ENCODE measurements at places on chromosomes 3 and 15.

DNA sequence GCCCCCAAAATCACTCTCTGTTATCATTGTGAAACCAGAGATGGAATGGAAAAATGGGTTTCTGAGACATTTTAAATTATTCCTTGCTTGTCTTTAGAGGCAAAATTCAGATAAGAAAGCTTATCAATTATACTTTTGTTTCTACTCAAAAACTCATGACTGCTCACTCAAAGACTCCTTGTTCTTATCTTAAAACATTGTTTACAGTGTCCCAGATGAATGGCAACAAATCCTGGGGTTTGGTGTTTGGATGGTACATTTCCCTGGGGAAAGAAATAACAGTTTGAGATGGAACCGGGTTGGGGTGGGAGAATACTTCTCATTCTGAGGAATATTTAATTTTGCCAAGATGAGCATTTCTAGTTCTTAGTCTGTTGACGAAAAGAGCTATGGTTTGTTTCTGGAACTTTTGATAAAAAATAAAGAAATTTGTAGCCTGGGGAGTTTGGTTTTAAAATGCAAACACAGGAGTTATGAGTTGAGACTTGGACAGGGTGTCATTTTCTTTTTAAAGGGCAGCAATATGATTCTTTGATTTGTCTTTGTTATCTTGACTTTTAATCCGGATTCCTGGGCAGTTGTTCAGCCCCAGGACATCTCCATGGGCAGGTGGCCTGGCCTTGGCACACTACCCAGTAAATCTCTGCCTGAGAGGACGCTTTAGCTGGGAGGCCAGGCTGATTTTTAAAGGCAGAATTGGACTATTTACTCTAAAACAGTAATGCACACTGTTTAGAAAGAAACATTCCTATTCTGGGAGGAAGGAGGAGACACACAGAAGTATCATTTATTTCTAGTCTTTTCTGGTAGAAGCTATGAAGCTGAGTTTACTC, 32.4 kb downstream of the BTD start:
- H3K4me1 ChIP-seq, result peaks cover 18% of the 10 kb centered on the region
- no peaks in the 10 kb centered on the region for H3K27me3 ChIP-seq
- no peak overlapping the region for H3K4me3 ChIP-seq
- no peak for DNase-seq
- H3K36me3 ChIP-seq, result no peaks in the 10 kb centered on the region
- no peak overlapping the region for H3K27ac ChIP-seq

DNA sequence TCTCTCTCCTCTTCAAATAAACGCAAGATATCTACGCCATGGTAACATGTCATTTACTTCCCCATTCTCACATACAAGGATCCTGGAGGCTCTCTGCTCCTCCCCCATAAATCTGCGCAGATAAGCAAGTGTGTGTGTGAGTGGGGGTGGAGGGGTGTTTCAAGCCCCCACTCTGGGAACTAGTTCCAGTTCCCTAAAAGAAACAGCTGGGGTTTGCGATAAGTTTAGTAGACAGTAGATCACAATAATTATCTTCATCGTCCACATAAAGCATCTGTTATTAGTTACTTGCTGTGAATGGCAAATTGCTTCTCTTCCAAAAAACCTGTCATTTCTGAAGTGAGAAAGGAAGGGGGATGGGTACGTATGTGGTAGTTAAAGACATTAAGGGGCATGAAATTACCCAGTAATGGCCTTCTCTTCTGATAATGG, 79.8 kb downstream of the RBPMS2 start:
- no peak overlapping the region for H3K27ac ChIP-seq
- no peak for DNase-seq
- H3K36me3 ChIP-seq, result no peaks in the 10 kb centered on the region

DNA sequence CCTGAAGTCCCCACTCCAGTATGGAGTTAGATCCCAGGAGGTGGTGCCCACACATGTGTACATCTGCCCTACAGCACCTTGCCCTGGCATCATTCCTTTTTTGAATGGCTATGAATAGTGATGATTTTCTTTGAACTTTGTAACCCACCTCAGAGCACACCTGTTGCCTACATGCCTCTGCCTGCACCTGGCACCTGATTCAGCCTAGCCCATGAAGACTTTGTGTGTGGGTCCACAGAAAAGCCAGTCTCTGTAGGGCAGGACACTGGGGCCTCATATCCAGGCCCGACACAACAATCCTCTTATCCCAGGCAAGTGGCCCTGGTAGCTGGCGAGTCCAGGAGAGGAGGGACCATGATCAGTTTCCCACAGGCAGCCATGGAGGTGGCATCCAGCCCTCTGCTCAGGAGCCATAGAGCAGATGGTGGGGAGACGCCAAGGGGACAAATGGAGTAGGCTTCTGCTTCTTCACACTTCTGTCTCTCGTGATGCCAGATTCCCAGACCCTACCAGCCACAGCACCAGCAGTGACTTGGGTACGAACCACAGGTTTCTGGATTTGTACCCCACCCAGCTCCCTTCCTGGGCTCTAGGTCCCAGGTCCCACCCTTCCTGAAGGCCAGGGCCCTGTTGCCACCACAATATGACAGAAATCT, 230.7 kb downstream of the UACA start:
- H3K36me3 ChIP-seq, result no peaks in the 10 kb centered on the region
- H3K27me3 ChIP-seq, result no peaks in the 10 kb centered on the region
- no peak overlapping the region for H3K27ac ChIP-seq
- H3K4me3 ChIP-seq, result no peak overlapping the region

- H3K4me3 ChIP-seq, result peak overlapping the region; percentile 3
- H3K4me1 ChIP-seq, result peaks cover 72% of the 10 kb centered on the region
- peak overlapping the region; percentile 83 for H3K27ac ChIP-seq
- H3K36me3 ChIP-seq, result no peaks in the 10 kb centered on the region
- DNase-seq, result no peak
These were observed 10.0 kb upstream of the MBNL1 start for GRCh38 chr3:152258448-152259393.

GRCh38 chr3:147507638-147508286, 98.6 kb downstream of the ZIC1 start:
- no peaks in the 10 kb centered on the region for H3K4me1 ChIP-seq
- no peaks in the 10 kb centered on the region for H3K36me3 ChIP-seq

DNA sequence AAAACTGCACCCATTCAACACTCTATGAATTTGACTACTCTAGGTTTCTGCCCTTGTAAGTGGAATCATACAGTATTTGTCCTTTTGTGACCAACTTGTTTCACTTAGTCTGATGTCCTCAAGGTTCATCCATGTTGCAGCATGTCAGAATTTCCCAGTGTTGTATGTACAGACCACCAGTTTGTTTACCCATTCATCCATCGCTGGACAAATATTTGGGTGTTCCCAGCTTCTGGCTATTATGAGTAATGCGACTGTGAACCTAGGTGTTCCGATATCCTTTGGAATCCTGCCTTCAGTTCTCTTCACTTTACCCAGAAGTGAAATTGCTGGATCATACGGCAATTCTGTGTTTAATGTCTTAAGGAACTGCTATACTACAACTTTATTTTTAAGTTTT, 12.6 kb downstream of the RPL32 start:
- no peaks in the 10 kb centered on the region for H3K27me3 ChIP-seq
- H3K27ac ChIP-seq, result no peak overlapping the region
- no peak overlapping the region for H3K4me3 ChIP-seq
- no peak for DNase-seq
- H3K4me1 ChIP-seq, result no peaks in the 10 kb centered on the region

- H3K27ac ChIP-seq, result no peak overlapping the region
- no peaks in the 10 kb centered on the region for H3K4me1 ChIP-seq
- no peaks in the 10 kb centered on the region for H3K27me3 ChIP-seq
- H3K4me3 ChIP-seq, result no peak overlapping the region
These were observed 15.8 kb upstream of the ARHGEF26 start for GRCh38 chr3:154105218-154105975.

Data from naive thymus-derived CD4-positive, alpha-beta T cell (primary cell).